Aortic smooth muscle cell (primary cell): ENCODE measurements at places on chromosomes 6 and 20. TPM values are rescaled to one million over a fixed set of nuclear protein-coding genes. Genes with fewer than 3 reads are reported as not detected.

BPIFB2 gene
- total RNA-seq: not detected in 2 replicates

PEDS1 gene
- total RNA-seq: 12.2 and 12.6 TPM in 2 replicates

EPHA7 gene
- under 0.01 TPM in 1 of 2 replicates, not detected in the other for total RNA-seq

DAAM2 gene
- 13.6 and 17.7 TPM in 2 replicates for total RNA-seq

GPR6 gene
- total RNA-seq: not detected in 2 replicates

DEF6 gene
- total RNA-seq: under 0.01 and 0.19 TPM in 2 replicates
